ENCODE measurements at places on chromosomes 4 and X.

- no peak for DNase-seq
Measured at GRCh38 chr4:20298986-20299385, 47.3 kb downstream of the SLIT2 start.

- DNase-seq = no peak
Measured at GRCh38 chrX:119252716-119253115, 16.6 kb downstream of the PGRMC1 start.

- DNase-seq = no peak
Measured at GRCh38 chr4:48898733-48899431, 7.7 kb downstream of the OCIAD2 start.

DNA sequence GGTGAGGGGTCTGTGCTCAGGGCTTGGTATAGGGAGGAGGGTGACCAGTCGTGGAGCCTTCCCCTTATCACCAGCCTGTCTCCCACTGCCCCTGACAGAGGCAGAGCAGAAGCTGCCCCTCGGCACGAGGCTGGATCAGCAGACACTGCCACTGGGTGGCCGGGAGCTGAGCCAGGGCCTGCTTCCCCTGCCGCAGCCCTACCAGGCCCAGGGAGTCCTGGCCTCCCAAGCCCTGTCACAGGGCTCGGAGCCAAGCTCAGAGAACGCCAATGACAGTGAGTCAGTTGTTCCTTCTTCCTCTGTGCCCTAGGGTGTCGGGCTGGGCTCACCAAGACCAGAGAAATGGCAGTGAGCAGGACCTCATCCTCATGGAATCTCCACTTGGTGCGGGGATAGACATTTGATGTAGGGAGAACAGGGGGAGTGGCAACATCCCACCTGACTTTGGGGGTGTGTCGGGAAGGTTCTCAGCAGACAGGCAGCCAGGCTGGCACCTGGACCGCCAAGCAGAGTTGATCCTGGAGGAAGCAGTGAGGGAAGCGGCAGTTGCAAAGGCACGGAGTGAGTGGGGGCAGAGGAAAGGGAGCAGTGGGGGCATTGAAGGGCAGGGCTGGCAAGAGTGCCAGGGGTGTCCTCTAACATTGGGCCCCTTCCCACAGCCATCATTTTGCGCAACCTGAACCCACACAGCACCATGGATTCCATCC, 14.3 kb upstream of the UBA1 start:
- DNase-seq = no peak

GRCh38 chr4:128861856-128862518, 52.5 kb downstream of the JADE1 start:
- no peak for DNase-seq

- no peak for DNase-seq
Measured at GRCh38 chrX:148755111-148755510, 254.7 kb downstream of the AFF2 start.

- no peak for DNase-seq
Measured at GRCh38 chrX:40167850-40168479, 70.2 kb upstream of the BCOR start.

- no peak for DNase-seq
Measured at GRCh38 chr4:94519019-94519418, 67.3 kb downstream of the PDLIM5 start.

GRCh38 chr4:163662768-163663167, 168.3 kb downstream of the TMA16 start:
- no peak for DNase-seq

DNA sequence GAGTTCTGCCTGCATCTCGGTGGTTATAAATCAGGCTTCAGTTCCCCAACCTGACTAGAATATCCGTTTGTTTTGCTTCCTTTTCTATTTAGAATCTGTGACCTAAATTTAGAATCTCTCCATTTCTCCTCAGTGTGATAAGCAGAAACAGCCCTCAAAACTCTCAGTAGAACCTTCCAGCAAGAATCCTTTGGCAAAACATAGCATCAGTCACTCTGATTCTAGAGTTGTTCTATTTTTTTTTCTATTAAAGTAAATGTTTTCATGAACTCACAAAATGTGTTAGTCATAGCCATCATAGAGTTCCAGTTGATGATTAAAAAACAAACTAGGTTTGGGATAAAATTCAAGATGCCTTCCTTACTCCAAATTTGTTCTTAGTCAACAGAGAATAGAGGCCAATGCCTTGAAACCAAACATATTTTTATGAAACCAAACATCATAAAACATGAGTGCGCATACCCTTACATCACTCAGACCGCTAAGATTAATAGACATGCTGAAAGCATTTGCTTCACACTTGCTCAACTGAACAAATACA, 13.2 kb upstream of the C1QTNF7 start:
- no peak for DNase-seq

- no peak for DNase-seq
Measured at GRCh38 chrX:149916745-149917392, 12.5 kb upstream of the HSFX4 start.

GRCh38 chr4:102441978-102442911, 58.9 kb upstream of the NFKB1 start:
- DNase-seq = no peak

GRCh38 chrX:38859602-38860001, 58.3 kb downstream of the MID1IP1 start:
- DNase-seq = no peak

GRCh38 chrX:52271206-52271605, 86.5 kb downstream of the MAGED4 start:
- DNase-seq = no peak

GRCh38 chrX:107825698-107826237, at the start of gene MID2:
Gene MID2 (plus strand): TSS chrX:107825866. CDS start chrX:107826427, 561 bp downstream.
- DNase-seq = peak; percentile 6

GRCh38 chrX:72349190-72349589, 43.5 kb upstream of the CITED1 start:
- DNase-seq = peak; percentile 1

DNA sequence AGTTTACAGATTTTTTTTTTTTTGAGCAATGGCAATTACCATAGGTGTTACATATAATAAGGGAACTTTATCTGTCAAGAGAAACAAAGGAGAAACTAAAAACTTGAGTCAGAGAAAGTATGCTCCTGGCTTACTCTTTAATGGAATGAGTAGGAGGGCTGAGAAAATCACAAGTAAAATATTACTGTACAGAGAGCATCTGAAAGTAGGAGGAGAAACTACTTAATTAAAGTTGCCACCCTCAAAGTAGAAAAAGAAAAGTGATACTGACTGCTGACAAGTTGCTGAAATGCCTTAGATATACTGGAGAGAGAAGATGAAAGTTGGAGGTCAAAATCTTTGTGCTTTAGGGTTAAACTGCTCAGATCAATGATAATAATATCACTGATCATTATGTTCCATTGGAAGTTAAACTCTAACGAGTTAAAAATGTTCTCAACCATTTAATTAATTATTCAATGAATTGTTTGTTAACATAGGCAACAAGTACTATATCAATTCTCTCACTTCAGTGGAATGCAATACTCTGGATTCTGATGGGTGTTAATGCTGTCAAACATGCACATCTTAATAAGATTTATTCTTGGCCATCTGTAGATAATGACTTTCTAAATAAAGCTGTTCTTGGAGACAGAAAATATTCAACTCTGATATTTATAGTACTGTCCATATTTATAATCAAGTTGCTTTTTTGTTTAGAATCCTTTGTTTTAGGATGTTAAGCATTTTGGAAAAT, 61.2 kb upstream of the CAMK2D start:
- no peak for DNase-seq

DNA sequence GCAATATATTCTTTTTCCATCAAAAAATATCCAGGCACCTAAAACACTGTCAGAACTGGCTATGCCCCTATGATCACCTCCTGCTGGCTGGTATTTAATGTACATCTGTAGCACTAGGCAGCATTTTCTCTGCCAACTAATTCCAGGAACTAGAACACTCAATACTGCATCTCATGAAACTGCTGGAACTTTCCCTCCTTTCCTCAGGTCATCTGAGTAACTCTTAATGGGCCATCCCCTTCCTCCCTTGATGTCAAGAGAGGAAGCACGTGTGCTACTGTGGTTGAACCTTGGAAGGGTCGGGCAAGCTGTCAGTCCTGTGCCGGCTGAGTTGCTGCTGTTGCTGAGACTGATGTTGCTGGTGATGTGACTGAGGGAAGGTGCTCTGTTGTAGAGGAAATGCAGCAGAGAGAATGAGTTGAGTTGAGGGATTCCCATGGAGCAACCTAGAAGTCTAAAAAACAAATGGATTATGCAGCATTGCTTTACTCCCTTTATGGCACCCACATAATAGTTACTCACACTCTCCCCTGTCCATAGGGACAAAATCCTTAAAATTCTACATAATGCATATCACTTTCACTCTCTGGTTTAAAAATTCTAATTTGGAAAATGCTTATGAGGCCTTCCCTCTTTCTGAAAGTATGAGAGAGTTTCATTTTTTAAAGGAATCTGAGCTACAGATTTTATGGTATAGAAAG, 39.5 kb downstream of the TMEM165 start:
- DNase-seq = no peak

DNA sequence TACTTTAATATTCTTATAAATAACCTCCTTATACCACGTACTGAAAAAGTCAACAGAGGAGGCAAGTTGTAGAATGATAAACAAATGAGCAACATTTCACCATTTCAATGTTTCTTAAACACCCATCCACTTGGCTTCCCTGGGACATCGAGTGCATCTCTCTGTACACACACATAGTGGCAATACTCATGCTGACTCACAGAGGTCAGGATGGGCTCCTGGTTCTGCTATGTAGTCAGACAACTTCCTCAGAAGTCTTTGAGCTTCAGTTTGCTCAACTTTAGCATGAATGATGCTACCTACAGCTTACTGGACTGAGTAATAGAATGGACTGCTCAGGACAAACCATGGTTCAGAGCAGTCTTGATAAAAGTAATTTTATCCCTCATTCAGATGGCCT, 56.9 kb downstream of the MAD2L1 start:
- DNase-seq = no peak

- no peak for DNase-seq
Measured at GRCh38 chr4:181613200-181613599, 630.0 kb upstream of the TENM3 start.

- no peak for DNase-seq
Measured at GRCh38 chr4:108533245-108533844, 87.0 kb upstream of the RPL34 start.

DNA sequence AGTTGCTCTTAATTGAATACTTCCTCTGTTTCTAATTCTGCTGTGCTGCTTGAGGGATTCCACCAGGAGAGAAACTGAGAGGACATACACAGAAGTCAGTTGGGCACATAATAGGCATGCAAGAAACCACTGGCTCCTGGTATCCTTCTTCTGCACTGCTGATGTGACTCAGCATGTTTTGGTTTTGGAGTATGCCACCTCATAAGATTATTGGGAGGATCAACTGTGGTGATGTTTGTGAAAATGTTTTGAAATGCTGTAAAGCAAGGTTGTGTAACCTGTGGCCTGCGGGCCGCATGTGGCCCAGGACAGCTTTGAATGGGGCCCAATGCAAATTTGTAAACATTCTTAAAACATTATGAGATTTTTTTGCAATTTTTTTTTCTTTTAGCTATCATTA, 119.6 kb downstream of the GATB start:
- no peak for DNase-seq

DNA sequence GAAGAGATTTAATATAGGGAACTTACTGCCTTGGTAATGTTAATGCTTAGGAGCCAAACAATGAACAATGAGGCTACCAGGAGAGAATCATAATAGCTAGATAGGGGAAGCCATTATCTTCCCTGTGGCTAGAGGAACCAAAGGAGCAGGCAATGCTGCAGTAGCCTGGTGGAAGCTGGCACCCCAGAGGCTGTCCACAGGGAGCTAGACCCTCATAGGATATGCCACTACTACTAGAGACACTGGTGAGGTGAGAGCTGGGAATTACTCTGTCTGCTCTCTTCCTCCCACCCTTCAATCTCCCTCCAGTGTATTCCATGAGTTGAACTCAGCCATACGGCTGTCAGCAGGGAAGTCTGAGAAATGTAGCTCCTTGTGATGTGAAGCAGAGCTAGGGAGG, 601.4 kb downstream of the KCNIP4 start:
- no peak for DNase-seq
